NCI-H526 (cell line): ENCODE measurements at places on chromosomes 6 and 20.

GRCh38 chr6:161232010-161232409 is 41.9 kb downstream of the AGPAT4 start:
- DNase-seq: no peak

- DNase-seq: peak; percentile 81
Measured at GRCh38 chr20:5448449-5449118, 131.8 kb upstream of the PROKR2 start.

- DNase-seq: no peak
Measured at GRCh38 chr6:115830895-115831294, 229.8 kb downstream of the FRK start.

GRCh38 chr6:73157870-73158269 is 67.4 kb downstream of the KHDC1L start:
- DNase-seq: no peak

DNA sequence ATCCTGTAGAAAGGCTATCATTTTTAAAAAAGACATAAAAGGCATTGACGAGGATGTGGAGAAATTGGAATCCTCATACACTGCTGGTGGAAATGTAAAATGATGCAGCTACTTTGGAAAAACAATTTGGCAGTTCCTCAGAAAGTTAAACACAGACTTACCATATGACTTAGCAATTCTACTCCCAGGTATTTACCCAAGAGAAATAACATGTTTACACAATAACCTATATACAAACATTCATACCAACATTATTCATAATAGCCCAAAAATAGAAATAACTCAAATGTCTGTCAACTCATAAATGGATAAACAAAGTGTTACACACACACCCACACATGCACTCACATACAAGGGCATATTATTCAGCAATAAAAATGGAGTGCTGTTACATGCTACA is 23.4 kb upstream of the CEP85L start:
- DNase-seq: no peak

DNA sequence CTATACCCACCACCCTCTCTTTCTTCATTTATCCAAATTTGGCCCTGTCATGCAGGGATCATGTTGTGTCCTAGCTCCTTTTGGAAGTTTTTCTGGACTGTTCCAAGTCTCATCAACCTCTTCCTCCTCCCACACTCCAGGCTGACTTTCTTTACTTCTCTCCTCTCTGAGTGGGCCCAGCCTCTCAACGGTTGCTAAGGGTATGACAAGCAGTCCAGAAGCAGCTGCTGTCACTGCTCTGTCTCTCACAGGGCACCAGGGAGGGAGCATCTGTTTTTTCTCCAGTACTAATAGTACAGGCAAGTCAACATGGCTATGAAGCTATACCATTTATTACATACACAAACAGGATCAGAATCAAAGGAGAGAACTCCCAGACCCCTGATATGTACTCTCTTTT is 8.2 kb downstream of the NT5DC1 start:
- no peak for DNase-seq

GRCh38 chr20:53338716-53339115 is 254.9 kb downstream of the ZNF217 start:
- no peak for DNase-seq
